ENCODE measurements at places on chromosomes 1 and 21. TPM values are rescaled to one million over a fixed set of nuclear protein-coding genes. Genes with fewer than 3 reads are reported as not detected.

The AADACL4 gene
- not detected for total RNA-seq

The GJC2 gene
- total RNA-seq, result 4.4 TPM

The GCSAML gene
- total RNA-seq, result not detected

The RYR2 gene
- 1.5 TPM for total RNA-seq

The TPTE gene
- total RNA-seq, result not detected

The ADAM30 gene
- total RNA-seq, result not detected
